ENCODE measurements at places on chromosomes 4 and X.
A peak's percentile ranks its signal among the peaks of the same experiment; 100 is the strongest.

DNA sequence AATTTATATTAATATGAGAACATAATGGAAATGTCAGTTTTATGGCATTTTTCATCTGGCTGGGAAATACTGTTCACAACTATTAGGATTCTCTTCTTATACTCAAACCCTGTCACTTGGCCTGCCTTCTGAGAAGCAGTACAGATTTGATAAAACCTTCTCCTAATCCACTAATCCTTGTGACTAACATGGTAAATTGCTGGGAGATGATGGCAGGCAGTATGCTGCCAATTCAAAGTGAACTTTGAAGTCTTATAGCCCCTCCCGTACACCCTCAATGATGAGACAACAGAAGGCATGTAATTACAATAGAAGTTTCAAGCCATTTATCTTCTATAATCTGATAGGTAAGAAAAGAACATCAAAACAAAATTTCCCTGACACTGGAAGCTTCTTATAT lies 36.9 kb downstream of the PAQR3 start:
- DNase-seq: no peak

DNA sequence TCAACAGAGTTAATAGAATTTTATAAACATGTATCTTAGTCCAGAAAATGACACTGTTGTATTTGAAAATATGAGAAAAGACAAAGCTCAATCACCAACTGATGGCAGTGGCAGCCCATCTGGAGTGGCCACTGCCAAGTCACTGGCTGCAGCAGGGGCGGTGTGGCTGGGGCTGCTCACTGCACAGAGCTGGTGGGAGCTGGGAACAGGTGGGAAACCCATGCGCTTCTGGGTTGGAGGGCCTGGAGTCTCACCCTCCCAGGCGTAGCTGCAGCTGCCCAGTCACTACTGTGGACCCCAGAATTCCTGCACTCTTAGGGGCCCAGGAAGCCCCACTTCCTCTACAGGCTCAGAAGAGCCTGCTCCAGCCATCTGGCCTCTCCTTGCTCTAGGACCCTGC lies 251.8 kb upstream of the NDST4 start:
- DNase-seq: no peak

DNA sequence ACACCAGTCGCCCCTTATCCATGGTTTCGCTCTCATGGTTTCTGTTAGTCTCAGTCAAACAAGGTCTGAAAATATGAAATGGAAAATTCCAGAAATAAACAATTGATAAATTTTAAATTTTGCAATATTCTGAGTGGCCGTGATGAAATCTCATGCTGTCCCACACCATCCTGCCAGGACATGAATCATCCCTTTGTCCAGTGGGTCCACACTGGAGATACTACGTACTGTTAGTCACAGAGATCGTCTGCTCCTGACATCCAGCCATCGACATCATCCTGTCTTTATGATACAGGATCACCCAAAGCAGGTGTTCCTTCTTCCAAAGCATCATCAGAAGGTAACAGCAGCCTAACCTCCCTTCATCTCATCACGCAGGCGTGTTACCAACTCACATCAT lies 76.5 kb upstream of the MSX1 start:
- DNase-seq: no peak

DNA sequence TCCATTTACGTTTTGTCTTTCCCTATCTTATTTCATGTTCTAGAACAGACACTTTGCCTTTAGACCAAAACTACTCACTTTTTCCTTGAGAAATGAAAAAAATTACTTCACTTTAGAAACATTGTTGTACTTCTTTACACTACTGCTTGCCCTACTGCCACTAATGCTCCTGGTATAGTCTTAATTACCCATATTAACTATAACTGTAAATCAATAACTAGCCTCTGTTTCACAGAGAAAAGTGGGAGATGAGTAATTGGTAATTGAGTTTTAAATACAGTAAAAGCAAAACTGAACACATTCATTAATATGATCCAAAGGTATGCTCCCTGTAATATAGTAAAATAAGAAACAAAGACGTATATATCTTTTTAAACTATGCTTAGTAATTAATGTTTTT lies 111.1 kb upstream of the JADE1 start:
- DNase-seq: no peak

GRCh38 chr4:45931154-45931553 lies 192.7 kb downstream of the GABRG1 start:
- DNase-seq: no peak

DNA sequence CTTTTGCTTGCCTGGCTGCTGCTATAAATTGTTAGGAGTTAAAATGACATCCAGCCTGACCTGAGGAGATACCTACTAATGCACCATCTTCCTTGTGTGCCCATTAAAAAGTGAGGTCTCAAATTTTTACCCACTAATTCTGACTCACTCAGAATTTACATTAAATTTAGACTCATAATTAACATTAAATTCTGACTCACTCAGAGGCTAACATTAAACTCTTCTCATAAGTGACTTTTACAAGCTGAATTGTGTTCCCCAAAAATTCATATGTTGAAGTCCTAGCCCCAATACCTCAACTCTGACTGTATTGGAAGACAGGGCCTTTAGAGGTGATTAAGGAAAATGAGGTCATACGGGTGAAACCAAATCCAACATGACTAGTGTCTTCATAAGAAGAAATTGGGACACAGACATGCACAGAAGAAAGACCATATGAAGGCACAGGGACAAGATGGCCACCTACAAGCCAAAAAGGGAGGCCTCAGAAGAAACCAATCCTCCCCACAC lies 11.8 kb downstream of the CASP6 start:
- no peak for DNase-seq

DNA sequence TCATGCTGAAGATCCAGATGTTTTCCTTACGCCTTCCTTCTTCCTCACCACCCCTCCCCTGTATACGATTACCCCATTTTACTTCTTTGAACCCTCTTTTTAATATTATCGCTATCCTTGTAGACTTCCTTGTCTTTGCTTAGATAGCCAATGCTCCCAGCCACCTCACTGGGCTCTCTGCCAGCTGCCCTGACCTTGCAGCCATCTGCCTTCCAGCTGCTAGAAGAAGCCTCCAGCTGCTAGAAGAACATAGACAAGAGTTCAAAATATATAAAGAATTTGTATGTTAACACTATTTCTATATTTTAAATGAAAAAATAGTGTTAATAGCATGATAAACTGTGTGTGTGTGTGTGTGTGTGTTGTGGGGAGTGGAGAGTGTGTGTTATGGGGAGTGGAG lies 374.7 kb downstream of the ANKRD50 start:
- peak; percentile 8 for DNase-seq

DNA sequence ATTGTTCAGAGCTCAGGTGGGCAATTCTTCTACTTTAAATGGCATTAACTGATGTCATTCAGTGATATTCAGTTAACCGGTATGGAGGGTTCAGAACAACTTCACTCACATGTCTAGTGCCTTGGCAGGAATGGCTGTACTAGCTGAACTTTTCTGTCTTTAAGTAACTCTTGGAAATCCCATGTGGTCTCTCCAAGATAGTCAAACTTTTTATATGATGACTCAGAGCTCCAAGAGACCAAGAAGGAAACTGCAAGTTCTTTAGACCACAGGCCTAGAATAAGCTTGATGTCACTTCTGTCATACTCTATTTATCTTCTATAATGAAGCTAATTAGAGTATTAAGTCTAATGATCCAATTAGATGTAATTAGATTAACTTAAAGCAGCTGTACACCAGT lies 24.9 kb downstream of the LHFPL1 start:
- DNase-seq: no peak

DNA sequence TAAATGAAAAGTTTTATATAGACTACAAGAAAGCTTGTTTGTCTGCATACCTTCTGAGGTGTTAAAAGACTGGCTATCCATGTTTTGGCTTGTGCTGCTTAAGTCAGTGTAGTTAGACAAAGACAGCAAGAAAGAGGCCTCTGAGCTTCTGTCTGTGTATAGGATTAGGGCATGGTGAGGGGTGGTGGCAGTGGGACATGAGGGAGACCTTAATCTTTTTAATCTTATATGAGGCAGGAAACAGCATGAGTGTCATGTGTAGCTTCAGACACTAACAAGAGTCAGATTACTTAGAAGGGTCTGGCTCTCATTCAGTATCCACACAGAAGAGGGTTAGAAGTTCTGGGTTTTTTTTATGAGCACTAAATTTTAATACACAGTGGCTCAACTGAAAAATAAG lies 213.3 kb downstream of the GABRG1 start:
- DNase-seq: no peak

- DNase-seq: no peak
Measured at GRCh38 chrX:100316987-100317386, 93.1 kb downstream of the PCDH19 start.

DNA sequence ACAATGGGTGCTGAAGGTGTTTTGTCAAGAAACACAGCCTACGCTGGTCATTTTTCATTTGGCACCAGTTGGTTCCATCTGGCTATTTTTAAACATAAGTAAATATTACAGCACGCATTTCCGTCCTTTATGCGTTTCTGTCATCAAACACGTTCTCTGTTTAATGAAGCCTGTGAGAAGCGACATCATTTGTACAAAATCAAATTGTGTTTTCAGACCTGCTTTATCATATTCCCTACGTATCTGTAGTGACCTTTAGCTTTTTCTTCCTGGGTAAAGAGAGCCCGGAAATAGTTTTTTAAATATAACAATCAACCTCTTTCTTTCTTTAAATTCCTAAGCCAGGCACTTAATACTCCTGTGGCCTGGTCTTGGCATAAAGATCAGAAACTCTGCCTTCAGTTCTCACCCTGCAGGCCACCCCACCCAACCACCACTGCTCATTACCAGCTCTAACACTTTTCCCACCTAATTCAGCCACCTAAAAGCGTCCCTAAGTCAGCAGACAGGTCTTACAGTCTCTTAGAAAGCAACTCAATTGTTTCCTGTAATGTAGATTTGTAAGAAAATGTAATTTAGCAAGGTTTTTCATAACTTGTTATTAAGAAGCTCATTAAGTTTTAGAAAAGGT lies 30.4 kb downstream of the ACSL1 start:
- no peak for DNase-seq

GRCh38 chr4:8534611-8535010 lies 45.6 kb upstream of the GPR78 start:
- DNase-seq: no peak

GRCh38 chr4:20428436-20429160 lies 176.9 kb downstream of the SLIT2 start:
- no peak for DNase-seq

DNA sequence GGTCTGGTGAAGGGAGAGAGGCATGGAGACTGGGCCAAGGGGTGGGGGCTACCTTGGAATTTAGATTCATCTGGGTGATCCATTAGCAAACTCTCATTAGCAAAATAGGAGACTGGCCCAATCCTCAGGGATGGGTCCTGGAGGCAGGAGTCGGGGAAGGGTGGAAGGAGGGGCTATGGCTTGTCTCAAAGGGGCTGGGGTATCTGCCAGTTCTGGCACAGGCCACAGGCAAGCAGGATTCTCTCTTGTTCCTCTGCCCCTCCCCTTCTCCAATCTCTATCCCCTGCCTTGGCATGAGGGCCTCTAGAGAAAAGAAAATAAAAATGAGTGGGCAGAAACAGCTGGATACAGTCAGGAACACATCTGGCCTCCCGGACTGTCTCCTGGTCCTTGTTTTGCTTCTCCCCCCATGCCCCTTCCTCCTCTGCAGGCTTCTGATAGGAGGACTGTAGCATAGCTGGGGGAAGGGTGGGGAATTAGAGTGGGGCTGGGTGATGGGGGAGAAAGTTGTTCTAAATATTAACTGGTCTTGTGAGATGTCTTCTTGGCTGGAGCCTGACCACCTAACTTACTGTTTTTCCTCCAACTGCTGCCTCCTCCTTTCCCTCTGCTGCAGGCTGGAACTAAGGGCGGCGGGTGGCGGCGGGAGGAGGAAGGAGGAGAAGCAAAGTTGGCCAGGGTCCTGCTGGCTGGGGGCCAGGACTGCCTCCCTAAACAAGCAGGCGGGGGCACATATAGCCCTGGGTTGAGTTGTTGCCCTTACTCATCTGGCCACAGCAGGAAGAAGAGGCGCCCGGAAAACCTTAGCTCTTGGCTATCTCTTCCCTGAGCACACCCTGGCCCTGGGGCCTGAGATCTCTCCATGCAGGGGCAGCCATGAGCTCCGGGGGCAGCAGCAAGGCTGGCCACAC lies 53.3 kb upstream of the LAS1L start:
- no peak for DNase-seq

- DNase-seq: no peak
Measured at GRCh38 chr4:223913-224497, 81.3 kb downstream of the ZNF732 start.

GRCh38 chr4:10343656-10344055 lies 113.6 kb downstream of the ZNF518B start:
- DNase-seq: no peak

- DNase-seq: no peak
Measured at GRCh38 chrX:119618439-119618838, 12.2 kb upstream of the NKRF start.

- DNase-seq: no peak
Measured at GRCh38 chr4:138035781-138036258, 206.3 kb downstream of the SLC7A11 start.

GRCh38 chr4:2243681-2244380 lies 1.9 kb upstream of the HAUS3 start:
- DNase-seq: no peak

GRCh38 chrX:102976793-102977495 lies 39.9 kb downstream of the RAB40AL start:
- DNase-seq: peak; percentile 49

DNA sequence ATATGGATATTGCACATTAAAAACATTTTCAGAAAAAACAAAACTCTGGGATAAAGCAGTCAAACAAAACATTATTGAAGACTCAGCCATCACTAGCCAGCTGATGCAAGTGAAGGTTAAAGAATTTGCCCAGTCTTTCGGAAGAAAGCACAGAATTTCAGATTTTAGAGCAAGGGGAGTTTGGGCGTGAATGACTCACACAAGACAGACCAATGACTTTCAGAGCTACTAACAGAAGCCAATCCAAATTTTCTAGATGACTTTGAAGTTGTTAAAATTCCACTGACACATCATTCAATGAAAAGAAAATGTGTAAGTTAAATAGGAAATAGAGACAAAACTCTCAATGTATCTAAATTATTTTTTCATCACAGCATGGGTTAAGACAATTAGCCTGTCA lies 4.0 kb downstream of the MRFAP1L1 start:
- DNase-seq: no peak

DNA sequence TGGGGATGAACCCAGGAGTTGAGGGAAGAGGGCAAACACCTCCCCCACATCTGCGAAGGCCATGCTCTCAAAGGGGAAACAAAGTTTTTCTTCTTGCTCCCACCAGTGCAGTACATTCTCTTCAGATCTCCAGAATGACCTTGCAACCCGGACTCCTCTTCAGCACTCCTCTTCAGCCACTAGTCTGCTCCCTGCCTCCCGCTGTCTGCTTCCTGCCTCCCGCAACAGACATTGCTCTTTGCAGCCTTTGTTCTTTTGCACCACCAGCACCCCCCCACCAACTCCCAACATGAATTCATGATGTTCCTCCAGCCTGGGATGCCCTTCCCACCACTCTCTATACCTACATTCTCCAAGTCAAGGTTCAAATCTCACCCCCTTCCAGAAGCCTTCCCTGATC lies 32.1 kb downstream of the UTP14A start:
- no peak for DNase-seq

DNA sequence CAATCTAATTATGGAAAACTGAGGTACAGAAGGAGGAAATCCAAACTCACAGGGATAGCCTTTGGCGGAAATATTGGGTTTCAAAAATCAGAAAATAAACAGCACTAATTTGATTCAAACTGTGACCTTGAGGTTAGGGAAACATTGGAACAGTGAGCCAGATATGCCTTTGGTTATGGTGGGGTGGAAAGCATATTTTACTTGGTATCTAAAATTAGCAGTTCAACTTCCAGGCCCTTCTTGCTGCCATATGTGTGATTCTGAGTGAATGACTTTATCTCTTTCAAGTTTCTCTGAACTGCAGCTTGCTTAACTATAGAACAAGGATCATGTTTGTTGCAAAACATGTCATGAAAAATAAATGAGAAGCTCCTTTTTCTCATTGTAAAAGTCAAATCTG lies 240.9 kb upstream of the VEGFC start:
- no peak for DNase-seq

All from GM04504 (cell line).